ENCODE measurements at places on chromosomes 16 and 17.

GRCh38 chr17:47297661-47298400 is 25.9 kb upstream of the EFCAB13 start:
- no peak for DNase-seq

DNA sequence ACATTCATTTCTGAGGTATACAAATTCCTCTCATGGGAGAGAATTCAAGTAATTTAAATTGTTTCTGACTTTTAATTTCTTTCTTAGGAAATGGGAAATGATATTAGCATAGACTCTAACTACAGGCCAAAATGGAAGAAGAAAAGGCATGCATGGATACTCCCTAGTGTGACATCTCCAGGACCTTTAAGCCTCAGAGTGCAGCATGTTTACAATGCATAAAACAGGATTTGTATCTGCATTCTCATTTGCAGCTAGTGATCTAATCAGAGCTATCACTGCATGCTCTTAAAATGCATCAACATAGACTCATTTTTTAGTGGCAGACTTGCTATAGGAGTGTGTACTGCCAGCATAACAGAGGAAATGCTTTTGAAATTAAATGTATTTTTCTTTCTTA is 224.6 kb upstream of the GOT2 start:
- DNase-seq: no peak

GRCh38 chr17:15650741-15651582 is 31.5 kb upstream of the FBXW10B start:
- DNase-seq: no peak

DNA sequence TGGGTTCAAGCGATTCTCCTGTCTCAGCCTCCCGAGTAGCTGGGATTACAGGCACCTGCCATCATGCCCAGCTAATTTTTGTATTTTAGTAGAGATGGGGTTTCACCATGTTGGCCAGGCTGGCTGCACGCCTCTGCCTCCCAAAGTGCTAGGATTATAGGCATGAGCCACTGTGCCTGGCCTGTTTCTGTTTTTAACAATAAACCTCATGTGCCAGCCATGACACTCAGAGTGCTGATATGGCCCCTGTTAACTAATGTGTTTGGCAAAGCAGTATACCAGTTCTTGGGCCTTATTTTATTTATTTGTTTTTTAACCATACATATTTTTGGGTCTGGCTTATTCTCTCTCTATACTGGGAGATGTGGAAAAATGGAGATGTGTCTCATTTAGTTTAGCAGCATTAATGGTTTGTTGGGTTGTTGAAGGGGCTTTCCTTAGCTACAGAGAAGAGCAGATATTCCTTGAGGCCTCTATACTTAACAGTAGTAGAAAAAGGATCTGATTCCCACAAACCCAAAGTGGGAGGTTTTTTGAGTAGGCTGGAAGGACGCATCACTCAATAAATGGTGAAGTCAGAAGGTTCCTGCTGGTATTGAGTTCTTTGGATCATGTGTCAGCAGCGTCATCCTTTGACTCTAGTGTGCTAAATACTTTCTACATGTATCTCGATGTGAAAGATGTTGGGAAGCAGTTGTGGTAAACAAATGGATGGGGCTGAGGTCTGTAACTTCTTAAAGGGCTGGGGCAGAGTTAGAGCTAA is 16.2 kb upstream of the CDK5R1 start:
- no peak for DNase-seq

- DNase-seq: peak; percentile 22
These were observed 55.0 kb upstream of the METRNL start for GRCh38 chr17:83024218-83024971.

DNA sequence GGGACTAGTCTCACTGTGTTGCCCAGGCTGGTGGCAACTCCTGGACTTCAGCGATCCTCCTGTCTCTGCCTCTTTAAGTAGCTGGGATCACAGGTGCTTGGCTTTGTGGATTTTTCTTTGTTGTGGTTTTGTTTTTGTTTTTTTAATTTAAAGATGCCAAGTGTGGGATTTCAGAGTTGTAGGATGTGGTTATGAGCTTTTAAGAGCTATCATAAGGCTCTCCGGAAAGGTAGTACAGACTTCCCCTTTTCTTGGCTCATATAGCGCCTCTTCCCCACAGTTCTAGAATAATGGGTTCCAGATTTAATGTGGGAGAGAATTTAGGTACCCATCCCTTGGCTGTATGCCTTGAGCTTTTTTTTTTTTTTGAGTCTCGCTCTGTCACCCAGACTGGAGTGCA is 17.1 kb downstream of the AKAP1 start:
- no peak for DNase-seq

GRCh38 chr17:40992666-40993065 is 1.3 kb downstream of the KRTAP3-3 start:
- DNase-seq: no peak

GRCh38 chr17:9036336-9036735 is 15.0 kb downstream of the NTN1 start:
- DNase-seq: no peak

- no peak for DNase-seq
These were observed 344.5 kb upstream of the EEF2KMT start for GRCh38 chr16:5442054-5442453.

- DNase-seq: no peak
These were observed 49.2 kb downstream of the KCNJ12 start for GRCh38 chr17:21425321-21425720.

DNA sequence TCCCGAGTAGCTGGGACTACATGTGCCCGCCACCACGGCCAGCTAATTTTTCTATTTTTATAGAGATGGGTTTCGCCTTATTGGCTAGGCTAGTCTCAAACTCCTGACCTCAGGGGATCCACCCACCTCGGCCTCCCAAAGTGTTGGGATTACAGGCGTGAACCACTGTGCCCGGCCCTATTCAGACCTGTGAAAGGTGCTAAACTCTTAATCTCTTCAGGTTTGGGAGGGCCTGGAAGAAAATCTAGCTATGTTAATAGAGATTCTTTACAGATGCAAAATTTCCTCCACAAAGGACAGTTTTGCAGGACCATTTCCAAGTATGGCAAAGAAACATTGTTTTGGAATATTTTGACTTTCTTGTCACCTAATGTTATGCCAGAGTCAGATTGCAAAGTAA is 3.1 kb upstream of the PLA2G15 start:
- DNase-seq: no peak

DNA sequence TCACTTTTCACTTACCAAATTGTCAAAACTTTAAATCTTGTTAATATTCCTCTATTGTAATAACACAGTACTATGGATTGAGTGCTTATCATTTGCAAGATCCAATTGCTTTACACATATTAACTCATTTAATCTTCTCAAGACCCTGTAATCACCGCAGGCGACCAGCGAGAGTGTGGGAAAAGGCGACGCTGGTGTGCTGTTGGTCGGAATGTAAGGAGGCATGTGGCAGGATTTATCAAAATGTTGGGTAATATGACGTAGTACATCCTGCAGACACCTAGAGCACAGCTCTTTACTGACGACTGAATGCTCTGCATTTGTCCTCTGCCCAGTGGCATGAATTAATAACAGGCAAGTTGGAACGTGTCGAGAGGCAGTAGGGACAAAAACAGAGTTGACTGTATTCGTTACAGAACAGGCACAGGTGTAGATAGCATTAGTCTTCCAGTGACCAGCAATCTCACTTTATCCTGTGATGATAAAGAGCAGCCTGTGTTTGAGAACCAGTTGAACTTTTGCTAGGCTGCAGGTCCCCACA is 80.3 kb downstream of the TNRC6C start:
- no peak for DNase-seq

DNA sequence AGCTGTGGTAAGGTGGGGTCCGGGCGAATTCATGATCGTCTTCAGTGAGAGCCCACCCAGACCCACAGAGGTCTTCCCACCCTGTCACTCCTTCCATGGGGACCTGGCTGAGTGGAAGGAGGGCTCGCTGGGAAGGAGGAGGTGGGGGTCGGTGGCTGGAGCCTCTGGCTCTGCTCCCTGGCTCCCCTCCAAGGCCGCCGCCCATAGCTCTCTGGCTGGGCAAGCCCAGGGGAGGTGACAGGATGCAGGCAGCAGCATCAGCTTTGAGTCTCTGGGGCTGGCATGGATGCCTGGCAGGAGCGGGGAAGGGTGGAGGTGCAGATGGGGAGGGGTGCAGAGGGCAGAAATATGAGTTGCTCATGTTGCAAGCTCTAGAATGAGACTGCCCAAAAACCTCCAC is 147.0 kb downstream of the ENGASE start:
- DNase-seq: no peak

GRCh38 chr16:88956546-88957432 is 20.2 kb downstream of the CBFA2T3 start:
- no peak for DNase-seq

DNA sequence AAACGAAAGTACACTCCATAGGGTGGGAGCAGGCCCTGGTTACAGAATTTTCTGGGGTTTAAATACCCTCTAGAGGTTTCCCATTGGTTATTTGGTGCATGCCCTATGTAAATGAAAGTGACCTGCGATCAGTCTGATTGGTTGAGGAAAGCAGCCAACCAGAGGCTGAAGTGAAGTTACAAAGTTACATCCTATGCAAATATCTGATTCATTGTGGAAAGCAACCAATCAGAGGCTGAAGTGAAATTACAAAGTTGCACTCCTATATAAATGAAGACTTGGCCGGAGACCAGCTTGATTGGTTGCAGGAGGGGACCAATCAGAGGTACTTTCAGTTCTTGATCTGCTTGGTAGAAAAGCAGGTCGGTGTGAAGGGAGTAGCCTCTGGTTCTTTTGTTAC is 24.4 kb downstream of the NAA60 start:
- DNase-seq: no peak

- no peak for DNase-seq
These were observed 8.3 kb downstream of the ITGAD start for GRCh38 chr16:31401436-31401835.

DNA sequence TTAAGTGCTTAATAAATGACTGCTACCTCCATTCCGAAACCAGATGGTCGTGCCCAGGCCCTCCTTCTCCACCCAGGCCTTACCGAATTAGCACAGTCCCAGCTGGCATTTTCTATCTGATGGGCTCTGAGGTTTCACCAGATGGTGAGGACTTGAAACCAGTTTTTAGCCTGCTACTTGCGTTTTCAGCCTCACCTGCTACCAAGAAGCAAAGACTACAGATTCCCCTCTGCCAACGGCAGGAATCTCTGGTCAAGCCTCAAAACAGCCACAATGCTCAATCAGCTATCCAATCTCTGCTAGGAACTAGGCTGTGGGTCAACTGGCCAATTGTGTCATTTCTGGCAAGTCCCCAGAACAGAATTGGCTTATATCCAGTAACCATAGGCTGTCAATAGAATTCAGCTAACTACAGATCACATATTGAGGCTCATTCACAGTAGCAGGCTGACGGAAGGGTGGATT is 11.7 kb downstream of the PECAM1 start:
- no peak for DNase-seq

DNA sequence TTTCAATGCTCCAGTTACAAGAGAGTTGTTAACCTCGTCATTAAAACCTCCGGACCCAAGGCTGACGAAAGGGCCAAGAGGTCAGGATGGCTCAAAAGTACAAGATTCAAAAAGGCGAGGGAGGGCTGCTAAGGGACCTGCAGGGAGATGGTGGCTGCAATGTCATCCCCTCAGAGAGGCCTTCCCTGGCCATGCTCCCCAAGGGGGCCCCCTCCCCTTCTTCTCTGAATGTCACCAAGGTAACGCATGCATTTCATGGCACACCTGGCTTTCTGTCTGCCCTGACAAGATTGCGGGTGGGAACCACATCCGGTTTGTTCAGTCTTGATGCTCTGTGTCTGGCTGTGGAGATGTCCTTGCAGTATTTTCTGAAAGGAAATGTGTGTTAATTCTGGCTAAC is 89.9 kb downstream of the C16orf78 start:
- DNase-seq: peak; percentile 89

GRCh38 chr16:11750056-11750455 is 7.4 kb upstream of the TXNDC11 start:
- no peak for DNase-seq

DNA sequence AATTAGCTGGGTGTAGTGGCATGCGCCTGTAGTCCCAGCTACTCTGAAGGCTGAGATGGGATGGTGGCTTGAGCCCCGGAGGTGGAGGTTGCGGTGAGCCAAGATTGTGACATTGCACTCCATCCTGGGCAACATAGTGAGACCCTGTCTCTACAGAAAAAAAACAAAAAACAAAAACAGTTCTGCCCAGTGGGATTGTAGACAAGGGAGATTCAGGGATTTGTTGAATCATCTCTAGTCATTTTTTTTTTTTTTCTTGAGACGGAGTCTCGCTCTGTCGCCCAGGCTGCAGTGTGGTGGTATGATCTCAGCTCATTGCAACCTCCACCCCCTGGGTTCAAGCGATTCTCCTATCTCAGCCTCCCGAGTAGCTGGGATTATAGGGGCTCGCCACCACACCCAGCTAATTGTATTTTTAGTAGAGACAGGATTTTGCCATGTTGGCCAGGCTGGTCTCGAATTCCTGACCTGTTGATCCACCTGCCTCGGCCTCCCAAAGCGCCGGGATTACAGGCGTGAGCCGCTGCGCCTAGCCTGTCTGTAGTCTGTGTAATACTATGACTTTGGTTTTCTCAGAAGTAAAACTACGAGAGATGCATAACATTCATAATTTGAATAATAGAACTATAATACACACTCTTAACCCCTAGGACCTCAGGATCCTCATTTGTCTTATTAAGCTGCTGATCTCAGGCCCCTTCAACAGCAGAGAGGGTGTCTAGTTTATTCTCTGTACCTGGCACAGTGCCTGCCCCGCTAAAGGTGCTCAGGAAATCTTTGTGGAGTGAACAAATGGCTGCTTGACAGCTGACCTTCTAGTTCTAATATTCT is 1.4 kb downstream of the TEN1 start:
- DNase-seq: no peak

- DNase-seq: no peak
These were observed 17.1 kb upstream of the FLCN start for GRCh38 chr17:17254036-17254435.

GRCh38 chr16:85617948-85618347 is 4.8 kb downstream of the GSE1 start:
- DNase-seq: no peak

GRCh38 chr17:45397796-45398195 is 34.9 kb downstream of the ARHGAP27 start:
- DNase-seq: no peak

- no peak for DNase-seq
These were observed 3.5 kb downstream of the KDM6B start for GRCh38 chr17:7837408-7838088.

GRCh38 chr16:78390508-78391324 is 291.3 kb downstream of the WWOX start:
- DNase-seq: no peak

DNA sequence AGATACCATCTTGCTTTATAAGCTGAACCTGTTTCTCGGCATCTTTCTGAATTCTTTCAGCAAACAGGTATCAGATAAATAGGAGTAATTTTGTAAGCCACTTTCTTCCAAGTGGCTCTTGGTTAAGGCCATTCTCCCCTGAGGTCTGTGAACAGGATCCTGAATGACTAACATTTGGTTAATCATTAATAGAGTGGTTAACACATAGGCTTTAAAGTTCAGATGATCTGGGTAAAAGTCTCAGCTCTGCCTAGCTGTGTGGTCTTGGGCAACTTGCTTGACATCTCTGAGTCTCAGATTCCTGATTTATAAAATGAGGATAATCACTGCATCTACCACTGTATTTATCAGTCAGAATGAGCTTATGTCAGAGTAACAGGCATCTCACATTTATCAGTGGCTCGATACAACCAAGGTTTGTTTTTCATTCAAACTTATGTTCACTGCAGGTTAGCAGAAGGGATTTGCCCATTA is 44.4 kb upstream of the ANKFN1 start:
- DNase-seq: no peak

Data from naive thymus-derived CD8-positive, alpha-beta T cell (primary cell).